ENCODE measurements at places on chromosomes 7 and 10. TPM values are rescaled to one million over a fixed set of nuclear protein-coding genes. Genes with fewer than 3 reads are reported as not detected.

Gene HTR5A
- not detected for total RNA-seq

Gene THNSL1
- total RNA-seq, result 1.7 TPM

Gene RAMP3
- 9.7 TPM for total RNA-seq

Gene PANK1
- 9.9 TPM for total RNA-seq

Gene GCC1
- 14.9 TPM for total RNA-seq

Gene CYP3A7
- not detected for total RNA-seq

Gene TMEM196
- total RNA-seq, result not detected

Gene MYL10
- total RNA-seq, result not detected

Gene GIMAP8
- 4.0 TPM for total RNA-seq

Gene CACUL1
- 34.9 TPM for total RNA-seq

Gene IFIT3
- total RNA-seq, result 14.6 TPM

Gene INSYN2A
- total RNA-seq, result 0.19 TPM

Gene DEPP1
- total RNA-seq, result 2.5 TPM

Gene FAM25A
- 353 TPM for total RNA-seq

Gene SLC39A12
- not detected for total RNA-seq

Gene STARD3NL
- total RNA-seq, result 14.7 TPM

Gene OR2A42
- total RNA-seq, result under 0.01 TPM

Gene ZNF804B
- total RNA-seq, result not detected

Gene IL2RA
- 3.8 TPM for total RNA-seq

Gene CEP55
- total RNA-seq, result 7.6 TPM

Gene CPA1
- not detected for total RNA-seq

Gene CLRN3
- total RNA-seq, result not detected

Gene LDB3
- total RNA-seq, result 0.27 TPM

Gene LRRD1
- total RNA-seq, result not detected

Gene ETV1
- total RNA-seq, result 0.27 TPM

Gene VENTX
- 0.13 TPM for total RNA-seq

Gene SPDYE2B
- not detected for total RNA-seq

Gene PTPRZ1
- 56.2 TPM for total RNA-seq

Gene GATA3
- 1.3 TPM for total RNA-seq

Gene MAT1A
- total RNA-seq, result 0.15 TPM

Gene ATP6V0A4
- total RNA-seq, result 0.95 TPM

Gene EIF3B
- total RNA-seq, result 155 TPM

Gene SLC18A3
- total RNA-seq, result not detected

Gene WIPF3
- total RNA-seq, result 0.18 TPM

Gene C7orf57
- 1.1 TPM for total RNA-seq

Gene CPXM2
- total RNA-seq, result 3.4 TPM

Gene LOXL4
- total RNA-seq, result 0.19 TPM

Gene TAF3
- 3.5 TPM for total RNA-seq

Gene SDK1
- 3.6 TPM for total RNA-seq

Gene OPN4
- not detected for total RNA-seq

Gene INTS15
- total RNA-seq, result 9.2 TPM

Gene CYP2W1
- not detected for total RNA-seq

Gene CTAGE8
- total RNA-seq, result 0.23 TPM

Gene HHEX
- total RNA-seq, result 4.2 TPM

Gene COBL
- total RNA-seq, result 21.3 TPM
